ENCODE measurements at places on chromosomes 5 and 9.

- no peak for DNase-seq
Observed at GRCh38 chr9:86350006-86350760, 4.0 kb downstream of the TUT7 start.

GRCh38 chr9:129803676-129804060 is 684 bp downstream of the TOR1B start:
- DNase-seq, result no peak

- DNase-seq, result no peak
Observed at GRCh38 chr5:144205141-144205551, 34.5 kb downstream of the KCTD16 start.

DNA sequence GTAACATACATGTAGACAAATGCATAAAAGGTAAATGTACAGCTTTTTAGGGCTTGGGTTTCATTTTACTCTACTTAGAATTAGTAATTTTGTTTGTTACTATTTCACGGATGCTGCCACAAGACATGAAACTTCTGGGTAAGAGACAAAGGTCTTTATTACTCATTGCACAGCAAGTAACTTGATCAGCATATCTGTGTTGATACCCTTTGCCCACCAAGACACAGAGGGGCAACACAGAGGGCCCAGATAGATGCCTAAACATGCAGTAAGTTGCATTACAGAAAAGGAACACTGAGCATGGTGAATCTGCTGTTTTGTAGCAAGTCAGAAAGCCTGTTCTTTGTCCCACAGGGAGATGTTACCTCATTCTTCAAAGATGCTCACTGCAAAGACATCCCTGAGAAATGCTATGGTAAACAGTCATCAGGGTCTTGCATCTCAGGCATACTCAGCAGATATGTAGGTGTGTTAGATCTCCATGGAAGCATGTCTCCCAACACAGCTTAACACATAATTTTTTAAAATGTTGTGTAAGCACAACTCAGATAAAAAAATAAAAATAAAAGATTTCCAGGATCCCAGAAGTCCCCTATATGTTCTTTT is 10.3 kb downstream of the ITGA2 start:
- DNase-seq, result no peak

DNA sequence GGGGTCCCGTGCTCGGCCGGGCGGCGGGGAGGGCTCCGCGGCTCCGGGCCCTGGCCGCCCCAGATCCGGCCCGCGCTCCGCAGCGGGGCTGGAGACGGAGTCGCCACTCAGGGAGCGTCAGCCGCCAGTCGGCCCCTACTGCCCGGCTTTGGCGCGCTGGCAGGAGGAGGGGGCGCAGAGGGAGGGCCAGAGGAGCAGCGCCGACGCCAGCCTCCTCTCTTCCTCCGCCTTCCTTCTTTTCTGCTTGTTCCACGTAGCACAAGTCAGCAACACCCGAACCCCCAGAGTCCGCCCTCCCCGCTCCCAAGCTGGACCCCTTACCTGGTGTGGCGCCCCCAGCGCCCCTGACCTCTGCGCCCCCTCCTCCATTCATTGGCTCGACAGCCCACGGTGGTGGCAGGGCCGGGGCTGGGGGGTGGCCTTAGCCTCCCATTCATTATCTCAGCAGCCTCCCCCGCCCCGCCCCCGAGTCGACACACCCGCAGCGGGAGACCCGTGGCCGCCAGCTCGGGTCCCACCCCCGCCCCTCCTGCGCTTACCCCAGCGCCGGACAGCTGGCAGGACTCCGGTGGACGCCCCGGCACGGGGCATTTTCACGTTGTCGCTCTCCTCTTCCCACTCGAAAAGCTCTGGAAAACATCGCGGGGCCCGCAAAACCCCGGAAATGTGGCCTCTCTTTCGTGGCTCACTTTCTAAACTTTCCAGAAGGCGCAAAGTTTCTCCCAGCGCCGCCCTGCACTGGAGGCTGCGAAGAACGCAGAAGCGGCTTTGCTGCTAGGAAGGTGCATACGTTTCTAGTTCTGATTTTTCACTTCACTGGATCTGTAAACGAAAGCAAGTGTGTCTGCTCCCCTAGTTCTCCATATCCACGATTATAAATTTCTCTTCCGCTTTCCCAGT is at the start of gene LPAR1:
TSS of gene LPAR1 (minus strand) at position 140 of the 900 bp plus-strand sequence. CDS start 66,353 bp downstream, outside the sequence.
- no peak for DNase-seq

DNA sequence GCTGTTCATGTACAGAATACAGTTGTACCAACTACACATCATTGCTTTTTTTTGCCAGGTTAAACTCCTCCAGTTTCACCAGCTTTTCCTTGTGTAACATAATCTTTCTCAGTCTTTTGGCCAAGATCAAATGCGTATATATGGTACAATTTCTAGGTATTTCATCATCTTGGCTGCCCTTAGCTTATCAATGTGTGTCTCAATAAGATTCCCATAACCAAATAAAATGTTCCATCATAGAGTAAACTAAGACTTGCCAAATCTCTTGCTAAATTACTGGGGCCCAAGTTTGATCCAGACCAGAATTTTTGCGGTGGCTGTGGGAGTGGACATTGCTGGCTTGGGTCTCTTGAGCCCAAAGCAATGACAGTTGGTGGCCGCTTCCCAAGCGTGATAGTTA is 24.3 kb upstream of the ERBIN start:
- DNase-seq, result no peak

GRCh38 chr5:94480486-94480885 is 137.9 kb downstream of the KIAA0825 start:
- no peak for DNase-seq

GRCh38 chr9:69899491-69899890 is 78.9 kb downstream of the CFAP95 start:
- DNase-seq, result no peak

Data from iPS DF 6.9 (cell line).